ENCODE measurements at places on chromosomes 11 and 22.

DNA sequence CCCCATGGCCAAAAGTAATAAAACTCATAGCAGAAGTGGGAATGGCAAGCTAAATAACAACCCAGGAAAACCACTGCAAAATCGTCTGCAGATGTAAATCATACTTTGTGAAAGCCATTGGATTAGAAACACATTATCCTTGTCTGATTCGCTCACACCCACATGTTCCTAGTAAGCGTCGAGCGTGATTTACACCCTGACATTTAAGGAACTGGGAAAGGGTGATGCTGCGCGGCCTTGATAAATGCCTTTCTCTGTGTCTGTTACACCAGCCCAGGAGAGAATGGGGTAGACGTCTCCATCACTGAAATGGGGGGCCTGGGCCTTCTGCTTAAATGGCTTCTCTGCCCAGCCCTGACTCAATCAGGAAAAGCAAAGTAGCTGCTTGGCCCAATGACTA is 162.7 kb downstream of the NTM start:
- DNase-seq: no peak

DNA sequence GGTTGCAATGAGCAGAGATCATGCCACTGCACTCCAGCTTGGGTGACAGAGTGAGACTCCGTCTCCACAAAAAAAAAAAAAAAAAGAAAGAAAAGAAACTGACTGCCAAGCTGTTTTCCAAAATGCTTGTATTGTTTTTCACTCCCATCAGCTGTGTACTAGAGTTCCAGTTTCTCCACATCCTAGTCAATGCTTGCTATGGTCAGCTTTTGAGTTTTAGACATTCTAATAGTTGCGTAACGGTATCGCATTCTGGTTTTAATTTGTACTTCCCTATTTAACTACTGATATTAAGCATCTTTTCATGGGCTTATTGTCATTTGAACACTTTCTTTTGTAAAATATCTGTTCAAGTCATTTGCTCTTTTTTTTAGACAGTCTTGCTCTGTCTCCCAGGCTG is 55.7 kb downstream of the TSPAN18 start:
- no peak for DNase-seq

DNA sequence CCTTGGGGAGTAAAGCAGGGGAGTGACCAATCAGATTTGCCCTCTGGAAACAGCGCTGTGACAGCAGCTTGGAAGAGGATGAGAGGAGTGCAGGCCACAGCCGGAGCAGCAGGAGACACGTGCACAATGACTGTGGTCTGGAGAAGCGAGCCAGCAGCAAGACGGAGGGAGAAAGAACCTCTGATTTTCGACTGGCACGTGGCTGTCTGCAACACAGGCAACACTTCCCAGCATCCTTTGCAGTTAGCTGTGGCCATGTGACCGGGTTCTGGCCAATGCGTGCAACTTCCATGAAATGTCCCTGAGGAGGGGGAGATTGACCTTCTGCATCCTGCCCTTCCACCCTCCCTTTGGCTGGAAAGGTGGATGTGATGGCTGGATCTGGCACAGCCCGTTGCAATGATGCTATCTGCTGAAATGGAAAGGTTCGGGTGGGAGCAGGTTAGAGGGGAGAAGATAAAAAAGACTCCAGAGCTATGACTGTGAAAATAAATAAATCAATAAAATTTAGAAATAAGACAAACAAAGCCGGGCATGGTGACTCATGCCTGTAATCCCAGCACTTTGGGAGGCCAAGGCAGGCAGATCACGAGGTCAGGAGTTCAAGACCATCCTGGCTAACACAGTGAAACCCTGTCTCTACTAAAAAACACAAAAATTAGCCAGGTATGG is 15.6 kb downstream of the PLA2G6 start:
- no peak for DNase-seq

GRCh38 chr22:50460938-50461337 is 13.9 kb downstream of the SBF1 start:
- no peak for DNase-seq

GRCh38 chr22:34055525-34056200 is 135.4 kb upstream of the LARGE1 start:
- no peak for DNase-seq

- DNase-seq: peak; percentile 84
Observed at GRCh38 chr11:44927174-44927661, 23.5 kb downstream of the TP53I11 start.

GRCh38 chr22:27534720-27535125 is 266.8 kb downstream of the MN1 start:
- no peak for DNase-seq

DNA sequence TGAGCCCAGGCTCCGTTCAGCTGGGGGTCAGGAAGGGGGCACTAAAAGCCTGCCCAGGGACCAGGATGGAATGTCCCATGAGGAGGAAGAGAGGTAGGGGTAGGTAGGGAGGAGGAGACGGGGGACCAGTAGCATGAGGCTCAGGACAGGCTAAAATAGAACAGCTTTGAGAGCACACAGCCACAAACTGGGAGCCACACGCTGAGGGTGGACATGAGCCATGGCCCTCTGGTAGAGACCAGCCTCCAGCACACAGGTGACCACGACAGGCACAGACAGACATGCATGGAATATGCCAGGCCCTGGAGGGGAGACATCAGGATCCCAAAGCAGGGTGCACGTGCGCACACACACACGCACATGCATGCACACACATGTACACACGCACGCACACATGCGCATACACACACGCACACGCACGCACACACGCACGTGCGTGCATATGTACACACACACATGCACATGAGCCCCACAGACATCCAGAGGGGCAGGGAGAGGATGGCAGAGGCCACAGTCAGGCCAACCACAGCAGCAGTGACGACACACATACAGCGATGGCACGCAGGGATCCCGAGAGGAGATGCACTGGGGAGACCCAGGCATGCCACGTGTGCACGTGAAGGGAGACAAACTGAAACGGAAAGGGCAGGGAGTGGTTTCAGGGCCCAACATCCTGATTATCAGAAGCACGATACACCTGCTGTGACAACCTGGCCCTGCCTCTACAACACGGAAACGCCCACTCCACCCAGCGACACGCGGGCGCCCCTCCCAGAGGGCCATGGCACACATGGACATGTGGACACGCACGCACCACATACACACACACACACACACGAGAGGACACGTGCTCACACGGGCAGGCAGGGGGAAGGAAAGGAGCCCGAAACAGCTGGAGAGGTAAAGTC is 25.7 kb downstream of the LRRC10B start:
- no peak for DNase-seq

- DNase-seq: no peak
Observed at GRCh38 chr11:77966338-77966737, 28.1 kb downstream of the INTS4 start.

DNA sequence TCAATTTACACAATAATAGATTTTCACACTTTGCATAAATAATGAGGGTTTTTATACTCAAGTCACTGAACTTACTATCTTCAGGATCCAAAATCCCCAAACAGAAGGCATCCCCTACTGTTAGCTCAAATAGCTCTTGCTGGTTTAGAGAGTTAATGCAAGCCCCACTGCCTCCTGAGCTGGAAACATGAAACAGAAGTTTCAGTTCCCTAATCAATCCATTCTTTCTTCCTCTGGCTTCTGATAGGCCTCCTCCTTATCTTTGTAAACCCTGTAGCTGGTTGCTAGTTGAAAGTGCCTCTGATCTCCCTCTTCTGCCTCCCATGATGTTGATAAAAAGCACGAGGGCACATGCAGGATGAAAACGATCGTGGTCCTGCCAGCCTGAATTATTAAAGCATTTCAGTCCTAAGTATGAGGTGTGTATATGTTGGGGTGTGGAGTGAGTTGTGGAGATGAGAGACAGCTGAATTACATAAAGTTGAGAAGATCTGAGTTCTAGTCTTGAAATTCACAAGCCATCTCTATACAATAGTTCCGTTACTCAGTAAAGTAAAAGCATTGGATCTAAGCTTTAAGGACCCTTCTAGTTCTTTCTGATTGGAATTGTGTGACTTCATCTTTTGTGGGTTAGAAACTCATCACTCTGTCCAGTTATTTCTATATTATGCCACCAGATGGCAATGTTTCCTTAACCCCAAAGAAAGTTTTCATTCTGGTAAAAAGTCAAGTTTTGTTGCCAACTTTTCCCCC is 35.0 kb upstream of the EHF start:
- peak; percentile 8 for DNase-seq
